ENCODE measurements at places on chromosomes 6 and 20. TPM values are rescaled to one million over a fixed set of nuclear protein-coding genes. Genes with fewer than 3 reads are reported as not detected.

GRCh38 chr20:24913076-24913628 lies 35.9 kb upstream of the CST7 start:
- no peak for DNase-seq

DNA sequence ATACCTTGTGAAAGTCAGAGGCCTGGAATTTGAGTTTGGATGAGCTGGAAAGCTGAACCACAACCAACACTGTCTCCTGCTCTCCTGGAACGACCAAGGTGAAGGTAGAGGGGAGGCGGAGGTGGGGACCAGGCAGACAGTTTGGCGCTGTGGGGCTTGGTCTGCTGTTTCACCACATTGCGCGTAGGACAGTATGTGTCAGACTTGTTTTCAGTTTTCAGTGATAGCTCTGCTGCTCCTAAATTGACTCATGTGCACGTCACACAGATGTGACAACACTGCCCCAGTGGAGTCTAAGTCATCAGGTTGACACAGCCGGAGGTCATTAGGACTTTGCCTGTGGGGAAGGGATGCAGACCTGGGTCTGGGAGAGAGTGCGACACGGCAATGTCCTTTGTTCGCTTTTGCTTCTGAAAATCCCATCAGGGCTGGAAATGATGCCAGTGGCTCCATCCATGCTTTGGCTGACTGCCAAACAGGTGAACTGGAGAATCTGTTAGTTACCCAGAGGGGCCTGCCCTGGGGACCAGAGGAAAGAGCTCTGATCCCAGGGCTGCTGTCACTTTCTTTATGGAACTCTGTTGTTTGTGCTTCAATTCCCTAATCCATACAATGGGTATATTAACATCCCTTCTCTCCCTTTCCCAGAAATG lies 255.5 kb downstream of the CDC5L start:
- DNase-seq = no peak

Gene IL20RA
- not detected for polyA plus RNA-seq

DNA sequence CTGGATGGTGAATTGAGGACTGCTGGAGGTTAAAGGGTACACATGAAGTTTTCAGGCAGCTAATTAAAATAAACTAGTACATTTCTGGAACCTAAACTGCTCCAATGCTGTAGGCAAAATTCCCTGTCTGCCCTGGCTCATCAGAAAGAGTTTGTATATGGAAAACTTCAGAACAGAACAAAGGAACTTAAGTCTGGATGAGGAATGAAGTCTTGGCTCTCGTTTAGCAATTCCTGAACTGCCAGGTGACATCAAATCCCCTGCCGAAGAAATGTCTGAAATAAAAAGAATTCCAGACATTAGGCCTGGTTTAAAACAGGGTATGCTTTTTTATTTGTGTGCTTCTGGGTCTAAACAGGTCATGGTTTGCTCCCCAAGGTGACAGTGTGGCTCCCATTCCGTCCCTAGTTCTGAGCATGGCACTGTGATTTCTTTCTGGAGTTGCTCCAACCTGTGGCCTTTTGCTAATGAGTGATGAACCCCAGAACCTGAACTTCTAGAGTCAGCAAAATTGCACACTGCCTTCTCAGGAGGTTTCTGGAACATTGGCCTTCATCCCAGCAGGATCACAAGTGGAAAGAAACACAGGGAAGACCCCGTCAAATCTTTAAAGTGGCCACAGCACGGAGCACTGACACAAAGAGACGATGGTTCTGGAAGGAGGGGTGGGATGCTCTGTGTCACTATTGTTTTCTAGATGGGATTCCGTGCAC lies 129.4 kb upstream of the NAA20 start:
- no peak for DNase-seq

Gene SULF2
- 3.7 TPM for polyA plus RNA-seq

Gene POFUT1
- polyA plus RNA-seq = 7.5 TPM

DNA sequence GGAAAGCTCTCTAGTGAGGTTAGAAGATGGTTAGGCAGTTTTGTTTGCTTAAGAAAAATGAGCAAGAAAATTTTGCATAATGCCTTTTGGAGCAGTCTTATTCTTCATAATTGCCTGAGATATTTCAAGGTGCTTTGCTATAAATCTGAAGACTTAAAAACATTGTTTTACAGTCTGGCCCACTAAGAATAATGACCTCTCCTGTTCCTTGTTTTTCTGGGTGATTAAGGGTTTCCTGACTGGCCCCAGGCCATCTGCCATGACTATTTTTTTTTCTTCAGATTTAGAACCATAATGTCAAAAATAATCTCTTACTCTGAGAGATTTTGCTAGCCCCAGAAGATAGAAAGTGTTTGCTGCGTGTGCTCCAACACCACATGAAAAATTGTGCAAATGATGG lies 72.3 kb upstream of the CENPW start:
- DNase-seq = no peak

DNA sequence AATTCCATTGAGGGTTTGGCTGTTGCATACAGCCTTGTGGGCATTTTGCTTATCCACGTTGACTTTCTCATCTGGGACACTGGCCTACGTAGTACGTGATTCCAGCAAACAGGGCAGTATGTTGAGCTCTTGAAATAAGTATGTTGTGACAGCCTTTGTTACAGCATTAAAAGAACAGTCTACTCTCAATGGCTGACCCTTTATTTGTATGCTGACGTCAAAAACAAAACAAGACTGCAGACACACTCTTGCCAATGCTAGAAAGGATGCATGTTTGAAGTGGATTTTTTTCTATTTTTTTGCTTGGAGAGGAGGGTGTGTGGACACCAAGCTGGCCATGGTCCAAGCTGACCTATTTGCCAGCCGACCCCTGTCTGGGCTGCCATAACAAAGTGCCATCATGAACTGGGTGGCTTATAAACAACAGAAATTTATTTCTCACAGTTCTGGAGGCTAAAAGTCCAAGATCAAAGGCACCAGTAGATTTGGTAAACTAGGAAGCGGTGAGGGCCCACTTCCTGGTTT lies 10.8 kb upstream of the SNHG17 start:
- DNase-seq = no peak
